B cell (primary cell): ENCODE measurements at places on chromosomes 1 and 21.

DNA sequence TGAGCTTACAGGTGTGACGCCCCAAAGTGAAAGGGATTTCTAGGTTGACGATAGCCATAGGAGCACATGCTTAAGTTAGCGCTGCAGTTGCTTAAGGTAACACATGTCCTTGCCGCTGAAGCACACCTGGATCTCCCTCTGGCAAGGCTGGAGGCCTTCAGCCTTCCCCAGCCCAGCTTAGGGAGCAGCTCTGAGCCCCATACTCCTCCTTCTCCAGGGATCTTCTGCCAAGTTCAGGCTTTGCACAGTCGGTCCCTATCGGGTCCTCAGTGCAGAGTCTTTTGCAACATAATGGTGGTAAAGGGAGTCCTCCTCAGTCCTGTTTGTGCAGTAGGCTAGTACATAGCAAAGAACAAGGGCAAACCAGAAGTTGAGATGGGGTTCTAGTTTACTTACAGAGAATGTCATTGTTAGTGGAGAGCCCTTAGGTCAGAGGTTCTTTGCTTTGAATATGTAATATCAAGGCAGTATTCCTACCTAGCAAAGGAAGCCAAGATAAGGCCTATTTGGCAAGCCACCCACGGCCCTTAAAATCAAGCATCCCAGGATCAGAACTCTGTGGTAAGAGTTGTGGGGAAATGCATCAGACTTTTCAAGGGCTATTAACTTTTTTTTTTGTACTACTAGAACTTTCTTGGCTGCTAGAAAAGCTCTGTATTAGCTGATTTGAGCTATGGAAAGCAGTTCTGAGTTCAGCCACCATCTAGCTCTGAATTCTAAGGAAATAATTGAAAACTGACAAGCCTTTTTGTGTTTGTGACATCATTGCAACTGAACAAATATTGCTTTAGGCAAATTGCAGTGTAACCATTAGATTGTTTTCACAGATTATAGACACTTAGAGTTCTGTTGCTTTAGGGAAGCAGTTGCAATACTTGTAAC lies 1.4 kb downstream of the EVA1C start:
- no peak for DNase-seq

DNA sequence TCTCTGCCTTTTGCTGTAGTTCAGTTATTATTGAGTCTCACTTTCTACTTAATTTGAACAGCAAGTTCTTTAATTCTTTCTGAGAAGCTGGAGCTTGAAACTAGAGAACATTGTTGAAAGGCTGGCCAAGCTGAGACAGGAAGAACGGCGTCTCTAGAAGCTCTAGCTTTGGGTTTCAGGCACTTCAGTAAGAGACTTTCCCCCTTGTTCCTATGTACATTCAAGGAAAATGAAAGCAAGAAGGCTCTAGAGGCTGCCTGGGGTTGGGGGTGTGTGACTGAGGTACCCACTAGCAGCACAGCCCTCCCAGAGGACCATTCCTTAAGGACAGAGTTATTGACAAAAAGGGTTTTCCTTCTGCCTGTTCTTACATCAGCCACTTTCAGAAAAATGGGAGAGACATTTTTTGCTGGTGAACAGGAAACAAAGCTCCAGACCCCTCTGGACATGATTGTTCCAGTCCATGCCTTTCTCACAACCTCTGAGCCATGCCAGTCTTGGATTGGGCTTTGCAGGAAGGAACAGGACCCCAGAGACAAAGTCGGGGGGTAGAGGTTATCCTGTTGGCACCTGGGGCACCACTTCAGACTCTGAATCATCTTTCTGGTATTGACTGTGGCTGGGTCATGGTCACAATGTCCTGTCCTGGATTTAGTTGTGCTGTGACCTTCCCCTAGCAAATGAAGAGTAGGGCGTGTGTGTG lies 63.1 kb downstream of the LAMC2 start:
- no peak for DNase-seq

DNA sequence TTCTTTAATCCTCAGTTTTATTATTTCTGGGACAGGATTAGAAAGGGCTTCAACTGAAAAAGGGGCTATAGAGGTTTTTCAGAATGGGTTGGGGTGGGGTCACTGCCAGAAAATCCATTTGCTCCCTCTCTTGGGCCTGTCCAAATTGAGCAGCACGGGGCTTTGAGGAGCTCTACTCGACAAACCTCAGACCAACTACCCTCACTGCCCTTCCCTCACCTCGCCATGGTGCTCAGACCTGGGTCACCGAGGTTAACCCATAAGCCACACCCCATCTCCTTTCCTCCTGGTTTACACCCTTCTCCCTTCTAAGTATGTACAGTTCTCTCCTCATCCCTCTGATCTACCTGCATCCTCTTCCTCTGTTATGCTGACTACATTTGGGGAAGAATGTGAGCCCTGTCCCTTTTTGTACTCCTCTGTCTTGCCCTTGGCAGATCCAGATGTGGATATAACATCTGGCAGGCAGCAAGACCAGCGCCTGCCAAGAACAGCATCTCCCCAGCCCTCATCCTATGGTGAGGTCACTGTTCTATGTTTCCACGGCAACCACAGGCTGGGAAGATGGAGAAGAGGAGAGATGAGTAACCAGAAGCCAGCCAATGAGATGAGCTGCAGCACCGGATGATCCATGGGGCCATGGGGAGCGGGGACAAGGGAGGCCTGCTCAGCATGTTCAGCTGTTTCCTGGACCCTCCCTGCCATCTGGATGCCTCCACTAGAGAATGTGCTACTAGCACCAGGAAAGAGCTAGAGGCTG lies 3.7 kb upstream of the FABP3 start:
- DNase-seq, result no peak

DNA sequence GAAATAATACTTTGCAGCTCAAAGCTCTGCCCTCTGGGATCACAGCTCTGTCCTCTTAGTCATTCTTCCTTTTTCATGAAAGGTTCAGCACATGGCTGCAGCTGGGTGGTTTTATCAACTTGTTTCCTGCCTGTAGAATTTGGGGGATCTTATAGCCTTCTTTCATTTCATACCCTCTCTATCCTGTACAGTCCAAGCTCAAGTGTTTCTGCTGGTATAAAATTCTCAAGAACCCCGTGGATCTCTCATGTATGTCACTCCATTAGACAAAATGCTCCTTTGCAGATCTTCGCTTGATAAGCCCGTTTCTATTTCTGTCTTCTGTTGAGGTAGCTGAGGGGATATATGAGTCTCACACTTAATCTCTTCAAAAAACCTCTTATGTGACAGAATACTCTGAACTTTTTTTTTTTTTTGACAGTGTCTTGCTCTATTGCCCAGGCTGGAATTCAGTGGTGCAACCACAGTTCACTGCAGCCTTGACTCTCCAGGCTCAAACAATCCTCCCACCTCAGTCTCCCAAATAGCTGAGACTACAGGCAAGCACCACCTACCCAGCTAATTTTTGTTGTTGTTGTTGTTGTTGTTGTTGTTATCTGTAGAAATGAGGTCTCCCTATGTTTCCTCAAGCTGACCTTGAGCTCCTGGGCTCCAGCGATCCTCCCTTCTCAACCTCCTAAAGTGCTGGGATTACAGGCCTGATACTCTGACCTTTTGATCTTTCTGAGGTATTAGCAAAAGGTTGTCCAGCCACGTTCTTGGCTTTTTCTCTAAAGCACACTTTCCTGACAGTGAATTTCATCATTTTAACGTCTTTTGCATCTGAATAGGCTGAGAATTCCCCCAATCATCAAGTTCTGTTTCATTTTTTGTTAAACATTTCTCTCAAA lies 24.6 kb upstream of the COL9A2 start:
- peak; percentile 28 for DNase-seq

DNA sequence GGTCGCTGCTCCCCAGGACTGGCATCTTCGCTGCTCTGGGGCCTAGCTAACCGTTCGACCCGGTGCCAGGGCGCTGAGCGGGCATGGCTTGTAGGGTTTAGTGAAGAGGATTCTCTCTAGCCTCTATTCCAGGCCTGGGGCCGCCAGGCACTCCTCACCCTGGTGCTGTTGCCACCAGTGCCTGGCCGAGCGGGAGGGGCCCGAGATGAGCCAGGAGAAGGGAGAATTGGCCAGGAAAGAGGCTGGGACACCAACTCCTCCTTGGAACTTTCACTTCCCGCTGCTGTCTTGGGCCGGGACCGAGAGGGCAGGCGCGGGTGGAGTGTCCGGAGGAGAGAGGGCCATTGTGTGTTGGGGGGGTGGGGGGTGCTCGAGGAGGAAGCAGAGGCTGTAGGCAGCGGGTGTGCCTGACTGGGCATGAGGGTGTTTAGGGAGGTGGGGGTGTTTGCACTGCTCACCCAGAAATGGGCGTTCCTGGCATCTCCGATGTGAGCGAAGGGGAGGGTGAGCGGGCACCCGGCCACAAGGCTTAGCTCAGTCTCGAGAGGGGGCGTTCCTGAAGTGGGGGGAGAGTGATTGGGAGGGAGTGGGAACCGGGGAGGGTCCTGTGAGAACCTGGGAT lies 772 bp downstream of the ADAM15 start:
- peak; percentile 66 for DNase-seq

DNA sequence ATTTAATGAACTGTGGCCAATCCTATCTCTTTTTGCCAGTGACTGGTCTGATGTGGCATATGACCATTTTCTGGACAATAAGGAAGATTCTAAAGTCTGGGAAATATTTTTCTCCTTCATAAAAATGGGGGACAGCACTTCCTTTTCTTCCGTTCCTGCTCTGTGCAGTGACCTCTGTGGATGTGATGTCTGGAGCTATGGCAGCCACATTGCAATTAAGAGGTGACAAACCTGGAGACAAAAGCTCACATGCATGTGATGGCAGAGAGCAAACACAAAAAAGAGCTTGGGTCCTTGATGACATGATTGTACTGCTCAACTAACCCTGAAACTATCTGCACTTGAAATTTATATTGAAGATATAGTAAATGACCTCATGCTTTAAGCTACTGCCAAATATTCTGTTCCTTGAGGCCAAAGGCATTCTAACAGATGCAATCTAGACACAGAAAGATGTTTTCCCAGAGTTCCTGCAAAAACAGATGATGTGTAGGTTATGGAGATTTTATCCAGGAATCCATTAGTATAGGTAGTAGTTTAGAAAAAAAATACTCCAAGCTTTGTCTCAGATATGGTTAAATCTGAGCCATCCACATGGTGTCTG lies 2.2 kb upstream of the MAGI3 start:
- DNase-seq, result no peak

- no peak for DNase-seq
Measured at GRCh38 chr21:42864815-42865775, 14.2 kb downstream of the WDR4 start.

- no peak for DNase-seq
Measured at GRCh38 chr1:210405316-210405715, 76.6 kb downstream of the HHAT start.

GRCh38 chr1:243507001-243507671 lies 251.3 kb downstream of the SDCCAG8 start:
- peak; percentile 35 for DNase-seq

DNA sequence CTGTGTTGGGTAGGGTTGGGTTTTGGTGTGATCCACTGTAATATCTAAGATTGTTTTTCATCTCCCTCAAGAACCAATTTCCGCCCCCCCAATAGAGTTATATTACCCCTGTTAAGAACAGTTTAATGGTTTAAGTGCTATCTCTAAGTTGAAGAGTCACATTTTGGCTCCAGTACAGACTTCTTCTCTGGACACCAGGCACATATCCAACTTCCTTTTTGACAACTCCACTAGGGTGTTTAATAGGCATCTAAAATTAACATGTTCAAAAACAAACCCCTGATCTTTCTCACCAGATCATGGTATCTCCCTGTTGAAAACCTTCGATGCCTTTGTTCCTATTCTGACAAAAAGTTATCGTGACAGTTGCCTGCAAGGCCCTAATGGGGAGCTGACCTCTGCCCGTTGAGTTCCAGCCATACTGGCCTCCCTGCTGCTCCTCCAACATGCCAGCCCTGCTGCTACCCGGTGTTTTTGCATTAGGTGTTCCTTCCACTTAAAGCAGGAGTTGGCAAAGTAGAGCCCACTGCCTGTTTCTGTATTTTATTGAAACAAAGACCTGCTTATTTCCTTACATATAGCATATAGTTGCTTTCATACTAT lies 18.6 kb downstream of the USP24 start:
- DNase-seq, result no peak

DNA sequence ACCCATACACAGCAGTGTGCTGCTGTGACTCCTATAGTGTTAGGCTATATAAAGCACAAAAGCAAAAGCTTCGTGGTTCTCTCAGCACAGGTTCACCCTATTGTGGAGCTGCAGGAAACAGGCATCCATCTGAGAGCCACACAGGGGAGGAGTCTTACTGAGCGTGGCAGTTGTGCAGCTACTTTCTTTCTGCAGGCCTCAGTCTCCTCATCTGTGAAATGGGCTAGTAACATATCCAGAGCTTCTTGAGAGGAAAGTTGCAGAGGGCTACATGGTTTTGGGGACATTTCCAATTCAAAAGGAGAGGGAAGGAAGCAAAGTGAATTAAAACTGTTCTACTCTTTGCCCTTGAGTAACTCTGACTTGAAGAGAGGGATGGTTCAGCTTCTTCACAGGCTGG lies 142.0 kb downstream of the FOXD2 start:
- no peak for DNase-seq

- no peak for DNase-seq
Measured at GRCh38 chr1:89809556-89809955, 11.3 kb upstream of the LRRC8D start.

DNA sequence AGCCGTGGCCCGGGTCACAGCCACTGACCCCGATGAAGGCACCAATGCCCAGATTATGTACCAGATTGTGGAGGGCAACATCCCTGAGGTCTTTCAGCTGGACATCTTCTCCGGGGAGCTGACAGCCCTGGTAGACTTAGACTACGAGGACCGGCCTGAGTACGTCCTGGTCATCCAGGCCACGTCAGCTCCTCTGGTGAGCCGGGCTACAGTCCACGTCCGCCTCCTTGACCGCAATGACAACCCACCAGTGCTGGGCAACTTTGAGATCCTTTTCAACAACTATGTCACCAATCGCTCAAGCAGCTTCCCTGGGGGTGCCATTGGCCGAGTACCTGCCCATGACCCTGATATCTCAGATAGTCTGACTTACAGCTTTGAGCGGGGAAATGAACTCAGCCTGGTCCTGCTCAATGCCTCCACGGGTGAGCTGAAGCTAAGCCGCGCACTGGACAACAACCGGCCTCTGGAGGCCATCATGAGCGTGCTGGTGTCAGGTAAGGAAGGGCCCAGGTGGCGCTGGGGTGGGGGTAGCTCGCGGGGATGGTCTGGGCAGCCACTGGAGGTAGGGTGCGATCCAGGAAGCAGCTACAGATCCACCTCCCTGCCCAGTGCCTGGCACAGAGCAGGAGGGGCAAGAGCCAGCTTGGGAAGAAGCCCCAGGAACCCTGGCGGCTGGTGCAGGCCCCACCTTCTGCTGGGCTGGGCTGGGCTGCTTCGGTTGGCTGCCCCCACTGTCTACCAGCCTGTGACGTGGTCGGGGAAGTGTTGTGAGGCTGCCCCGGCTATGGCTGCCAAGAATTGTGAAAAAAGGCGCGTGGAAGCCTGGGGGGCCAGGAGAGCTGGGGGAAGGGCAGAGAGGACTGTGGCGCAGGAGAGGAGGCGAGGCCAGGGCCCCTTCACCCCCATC lies 3.8 kb downstream of the CELSR2 start:
- DNase-seq, result no peak

GRCh38 chr21:44576025-44576420 lies 2.5 kb downstream of the KRTAP10-4 start:
- no peak for DNase-seq

GRCh38 chr1:86849756-86850155 lies 64.2 kb downstream of the SELENOF start:
- DNase-seq, result no peak
